Stimulated activated CD4-positive, alpha-beta T cell treated with anti-CD3 and anti-CD28 coated beads, Interleukin-2, amount 100 ng/mL, for 24 hours (primary cell): ENCODE measurements at places on chromosomes 13 and 19.
A peak's percentile ranks its signal among the peaks of the same experiment; 100 is the strongest.

DNA sequence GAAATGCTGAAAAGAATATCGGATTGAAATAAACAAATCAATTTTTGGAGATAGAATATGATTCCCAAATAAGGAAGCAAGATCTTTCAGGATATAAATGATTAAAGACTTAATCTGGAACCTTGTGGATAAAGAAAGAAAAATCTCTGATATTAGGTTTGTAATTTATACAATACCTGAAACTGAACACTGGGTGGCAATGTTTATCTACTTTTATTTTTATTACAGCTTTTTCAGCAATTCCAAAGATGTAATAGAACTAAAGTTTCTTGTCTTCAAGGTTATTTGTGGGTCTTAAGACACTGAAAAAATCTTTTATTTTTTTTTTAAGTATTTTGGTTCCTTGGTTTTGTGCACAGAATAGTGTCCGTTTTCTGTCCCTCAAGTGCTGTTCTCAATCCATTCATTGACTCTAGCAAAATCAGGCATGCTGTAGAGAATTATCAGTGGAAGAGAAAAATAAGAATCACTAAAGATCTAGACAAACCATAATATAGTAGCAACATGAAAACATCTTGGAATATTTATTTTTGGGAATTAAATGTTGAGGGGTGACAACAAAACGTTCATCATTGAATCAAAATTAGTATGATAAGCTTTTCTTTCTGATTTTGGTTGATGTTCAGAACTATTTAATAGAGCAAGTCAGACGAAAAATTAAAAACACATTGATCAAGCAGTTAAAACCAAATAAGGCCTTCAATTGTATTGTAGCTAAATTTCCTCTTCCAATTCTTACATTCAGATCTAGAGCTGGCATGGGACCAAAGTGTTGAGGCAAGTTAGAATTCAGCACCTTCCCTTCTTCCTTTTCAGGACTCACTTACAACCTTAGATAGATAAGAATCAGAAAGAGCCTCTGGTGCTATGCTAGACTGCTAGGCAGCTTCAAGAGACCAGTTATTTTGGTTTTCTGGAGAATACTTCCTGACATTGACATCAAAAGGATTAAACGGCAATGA, 704.4 kb upstream of the PCDH20 start:
- DNase-seq, result no peak

DNA sequence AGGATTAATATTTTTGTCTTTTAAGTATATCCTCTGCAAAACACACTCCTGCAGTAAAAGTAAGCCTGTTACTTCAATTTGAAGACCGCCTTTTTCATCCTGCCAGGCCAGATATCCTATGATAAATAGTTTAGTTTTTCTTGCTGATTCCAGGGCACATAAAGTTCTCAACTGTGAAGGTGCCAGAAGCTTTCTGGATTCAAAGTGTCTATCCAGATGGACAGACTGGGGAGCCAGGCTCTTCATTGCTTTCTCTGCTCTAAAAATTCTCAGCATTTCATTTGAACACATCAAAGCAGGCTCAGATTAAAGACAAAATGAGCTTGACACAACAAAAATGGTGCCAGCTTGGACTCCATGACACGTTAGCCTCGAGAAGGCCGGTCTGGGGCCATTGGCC, 53.6 kb upstream of the UBL3 start:
- no peak for DNase-seq

DNA sequence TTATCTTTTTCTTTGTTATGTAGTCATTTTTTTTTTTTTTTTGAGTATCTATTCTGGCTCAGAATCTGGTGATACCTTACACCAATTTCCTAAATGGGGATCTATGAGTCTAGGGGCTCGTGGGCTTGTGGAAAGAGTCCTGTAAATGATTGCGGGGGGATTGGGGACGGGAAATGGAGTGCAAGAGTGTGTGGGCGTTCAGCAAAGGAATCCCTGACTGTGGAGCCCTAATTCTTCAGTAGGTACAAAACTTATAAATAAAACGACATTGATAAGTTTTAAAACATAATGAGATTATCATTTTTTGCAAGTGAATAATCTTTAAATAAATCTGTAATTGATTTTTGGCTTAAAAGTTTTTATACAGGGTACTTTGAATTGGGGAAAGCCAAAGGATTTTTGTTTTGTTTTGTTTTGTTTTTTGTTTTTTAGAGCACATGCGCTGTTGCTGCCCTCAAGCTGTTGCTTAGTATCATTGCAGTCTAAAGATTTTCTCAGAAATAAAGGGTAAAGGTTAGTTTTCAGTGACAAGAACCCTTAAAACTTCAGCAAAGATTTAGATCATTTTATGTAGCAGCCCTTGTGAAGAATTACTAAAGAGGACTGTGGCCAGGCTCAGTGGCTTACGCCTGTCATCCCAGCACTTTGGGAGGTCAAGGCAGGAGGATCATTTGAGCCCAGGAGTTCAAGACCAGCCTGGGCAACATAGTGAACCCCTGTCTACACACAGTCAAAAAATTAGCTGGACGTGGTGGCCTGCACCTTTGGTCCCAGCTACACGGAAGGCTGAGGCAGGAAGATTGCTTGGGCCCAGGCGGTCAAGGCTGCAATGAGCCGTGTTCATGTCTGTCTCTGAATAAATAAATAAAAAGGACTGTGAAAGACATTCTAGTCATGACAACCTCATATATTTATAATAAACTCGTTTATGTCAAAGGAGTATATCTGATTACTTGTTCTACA, 1.7 kb downstream of the ERCC5 start:
- DNase-seq, result no peak

- no peak for DNase-seq
Observed at GRCh38 chr19:42113641-42114348, 18.5 kb downstream of the POU2F2 start.

GRCh38 chr13:39209731-39210531, 171.7 kb downstream of the NHLRC3 start:
- DNase-seq, result no peak

GRCh38 chr13:27053902-27054595, 117.6 kb downstream of the USP12 start:
- no peak for DNase-seq

DNA sequence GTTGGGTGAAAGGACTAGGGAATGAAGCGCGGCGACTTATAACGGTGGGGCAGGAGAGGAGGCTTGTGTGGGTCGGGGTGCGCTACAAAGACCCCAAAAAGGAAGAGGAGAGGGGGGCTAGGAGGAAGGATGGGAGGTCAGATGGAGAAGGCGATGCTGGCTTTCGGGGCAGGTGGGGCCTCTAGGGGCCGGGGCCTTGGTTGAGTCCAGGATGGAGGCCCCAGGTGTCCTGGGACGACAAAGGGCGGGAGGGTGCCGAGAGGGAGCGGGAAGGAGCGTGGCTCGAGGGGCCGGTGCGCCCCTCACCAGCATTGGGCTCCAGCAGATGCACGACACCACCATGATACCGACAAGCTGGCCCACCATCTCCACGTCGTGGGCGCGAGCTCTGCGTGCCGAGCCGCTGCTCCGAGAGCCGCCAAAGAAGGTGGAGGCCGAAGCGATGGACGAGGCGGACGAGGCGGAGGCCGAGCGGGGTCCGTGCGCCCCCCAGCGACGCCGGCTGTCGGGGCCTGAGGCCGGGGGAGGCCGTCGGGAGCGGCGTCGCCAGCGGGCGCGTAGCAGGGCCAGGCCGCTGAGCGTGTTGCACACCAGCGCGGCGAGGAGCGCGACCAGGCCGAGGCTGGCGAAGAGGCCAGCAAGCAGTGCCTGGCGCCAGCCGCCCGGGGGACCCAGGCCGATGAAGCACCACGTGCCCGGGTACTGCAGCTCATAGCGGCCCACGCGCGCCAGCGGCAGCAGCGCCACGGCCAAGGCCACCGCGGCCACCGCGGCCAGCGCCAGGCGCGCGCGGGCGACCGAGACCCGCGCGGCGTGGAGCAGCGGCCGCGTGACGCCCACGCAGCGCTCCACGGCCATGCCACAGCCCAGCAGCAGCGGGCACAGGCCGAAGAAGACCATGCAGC, 1.8 kb downstream of the PTGER1 start:
- peak; percentile 28 for DNase-seq

DNA sequence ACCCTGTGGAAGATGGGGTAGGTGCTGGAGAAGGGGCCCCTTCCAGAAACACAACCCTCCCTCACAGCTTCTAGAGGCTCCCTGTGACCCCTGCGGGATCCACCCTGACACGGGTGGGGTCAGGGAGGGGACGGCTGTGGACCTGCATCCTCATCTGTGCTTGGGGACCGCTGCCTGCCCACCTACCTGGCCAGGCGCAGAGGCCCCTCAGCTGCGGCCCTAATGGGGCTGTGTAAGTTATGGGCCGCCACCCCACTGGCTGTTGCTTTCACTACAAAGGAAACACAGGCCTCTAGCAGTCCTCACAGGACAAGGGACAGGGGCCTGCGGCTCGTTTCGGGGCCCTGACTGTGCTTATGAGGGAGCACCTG, 7.0 kb upstream of the CTXN1 start:
- DNase-seq, result no peak

- peak; percentile 72 for DNase-seq
Observed at GRCh38 chr19:18419195-18419698, at the start of gene SSBP4. Gene SSBP4, plus strand, starts transcription at chr19:18419398. Its CDS starts 251 bp downstream, at chr19:18419649.

DNA sequence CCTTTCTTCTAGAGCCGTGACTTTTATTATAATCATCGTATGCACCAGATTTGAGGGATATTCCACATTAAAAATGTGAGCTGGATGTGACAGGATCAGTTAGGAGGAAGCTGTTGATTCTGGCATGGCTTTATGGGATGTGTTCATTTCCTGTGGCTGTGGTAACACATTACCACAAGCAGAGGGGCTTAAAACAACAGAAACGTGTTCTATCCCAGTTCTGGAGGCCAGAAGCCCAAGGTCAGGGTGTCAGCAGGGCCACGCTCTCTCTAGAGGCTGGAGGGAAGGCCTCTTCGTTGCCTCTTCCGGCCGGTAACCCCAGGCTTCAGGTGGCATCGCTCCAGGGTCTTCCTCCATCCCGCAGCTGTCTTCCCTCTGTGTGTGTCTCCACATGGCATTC, 14.5 kb downstream of the MED25 start:
- DNase-seq, result no peak

DNA sequence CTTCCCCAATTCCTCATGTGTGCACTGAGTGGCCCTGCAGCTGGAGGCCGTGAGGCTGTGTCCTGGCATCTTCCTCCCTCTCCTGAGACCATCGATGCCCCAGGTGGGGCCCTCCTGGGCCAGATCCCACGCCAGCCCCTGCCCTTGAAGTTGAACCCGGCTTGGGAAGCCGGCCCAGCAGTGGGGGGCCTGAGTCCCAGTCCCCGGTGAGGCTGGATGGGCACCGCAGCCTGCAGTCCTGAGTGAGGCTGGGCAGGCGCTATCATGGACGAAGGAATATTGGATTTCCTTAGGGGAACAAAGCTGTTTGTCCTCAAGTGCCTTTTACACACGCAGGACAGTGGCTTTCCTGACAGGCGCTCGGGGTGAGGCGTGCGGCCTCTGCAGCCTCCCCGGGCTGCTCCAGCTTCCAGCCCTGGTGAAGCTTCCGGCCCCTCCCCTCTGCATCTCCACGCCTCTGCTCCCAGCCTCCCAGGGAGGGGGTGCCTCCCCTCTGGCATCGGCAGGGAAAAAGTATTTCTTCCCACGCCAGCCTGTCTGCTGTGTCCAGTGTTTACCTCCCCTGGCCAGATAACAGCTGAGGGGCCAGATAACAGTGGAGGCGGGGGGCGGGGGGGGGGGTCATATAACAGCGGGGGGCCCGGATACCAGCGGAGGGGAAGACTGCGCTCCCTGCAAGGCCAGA, 159.5 kb downstream of the KDM4B start:
- DNase-seq, result no peak

DNA sequence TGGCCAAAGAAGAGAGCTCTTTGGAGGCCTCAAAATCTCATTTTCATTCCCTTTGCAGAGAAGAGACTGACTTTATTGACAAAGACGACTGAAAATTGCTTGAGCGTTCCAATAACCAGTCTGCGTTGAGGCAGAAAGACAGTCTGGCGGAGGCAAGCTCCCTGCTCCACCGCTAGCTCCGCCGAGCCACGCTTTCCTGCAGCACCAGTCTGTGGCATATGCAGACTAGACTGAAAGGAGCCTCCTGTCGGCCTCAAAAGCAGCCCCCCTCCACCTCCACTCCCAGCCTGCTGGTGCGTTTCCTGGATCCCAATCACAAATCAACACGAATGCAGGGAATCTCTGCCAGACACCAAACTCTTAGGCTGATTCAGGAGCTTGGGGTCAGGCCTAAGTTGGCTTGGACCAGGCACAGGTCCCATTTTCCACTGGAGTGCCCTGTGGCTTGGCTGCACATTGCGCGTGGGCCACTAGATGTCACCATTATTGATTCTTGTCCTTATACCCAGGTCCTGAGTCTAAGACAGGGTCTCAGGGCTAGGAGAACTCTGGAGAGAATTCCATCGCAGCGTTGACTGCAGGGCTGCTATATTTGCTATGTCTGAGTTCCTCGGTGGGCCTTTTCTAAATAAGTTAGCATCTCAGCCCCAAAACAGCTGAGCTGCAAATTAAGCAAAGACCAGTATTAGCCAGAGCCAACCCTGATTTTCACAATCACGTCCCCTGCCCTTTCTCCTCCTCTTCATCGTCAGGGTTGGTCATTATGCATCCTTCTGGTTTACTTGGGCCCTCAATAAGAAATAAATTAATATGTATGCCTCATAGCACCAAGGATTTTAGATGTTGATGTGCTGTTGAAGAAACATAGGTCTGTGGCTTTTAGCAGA, 5.2 kb upstream of the ZNF507 start:
- DNase-seq, result peak; percentile 56

DNA sequence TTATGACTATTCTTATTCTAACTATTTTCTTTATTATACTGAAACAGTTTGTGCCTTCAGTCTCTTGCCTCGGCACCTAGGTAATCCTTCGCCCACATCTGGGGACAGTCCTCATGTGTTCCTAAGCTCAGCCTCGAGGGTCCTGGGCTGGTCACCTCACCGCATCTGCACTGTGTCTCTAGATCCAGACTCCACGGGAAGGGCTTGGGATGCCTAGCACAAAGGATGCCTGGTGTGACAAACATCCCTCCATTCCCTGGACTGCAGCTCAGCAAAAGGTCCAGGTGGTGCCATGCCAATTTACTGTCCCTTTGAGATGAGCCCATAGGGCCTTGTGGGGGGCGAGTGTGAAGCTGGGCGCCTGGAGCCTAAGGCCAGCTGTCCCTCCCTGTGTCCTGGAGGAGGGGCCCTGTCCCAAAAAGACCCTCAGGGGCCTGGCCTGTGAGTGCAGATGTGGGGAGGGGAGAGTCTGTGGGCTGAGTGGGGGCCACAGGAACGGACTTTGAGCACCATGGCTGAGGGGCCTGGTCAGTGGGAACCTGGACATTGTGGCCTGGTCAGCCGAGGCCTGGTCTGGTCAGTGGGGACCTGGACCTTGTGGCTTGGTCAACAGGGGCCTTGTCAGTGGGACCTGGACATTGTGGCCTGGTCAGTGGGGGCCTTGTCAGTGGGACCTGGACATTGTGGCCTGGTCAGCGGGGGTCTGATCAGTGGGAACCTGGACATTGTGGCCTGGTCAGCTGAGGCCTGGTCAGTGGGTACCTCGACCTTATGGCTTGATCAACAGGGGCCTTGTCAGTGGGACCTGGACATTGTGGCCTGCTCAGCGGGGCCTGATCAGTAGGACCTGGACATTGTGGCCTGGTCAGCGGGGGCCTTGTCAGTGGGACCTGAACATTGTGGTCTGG, 45.1 kb upstream of the TPM4 start:
- no peak for DNase-seq

- no peak for DNase-seq
Observed at GRCh38 chr13:101535192-101535746, 82.8 kb downstream of the ITGBL1 start.
